Subcutaneous preadipocyte (primary cell): ENCODE measurements at places on chromosomes 1 and 21. TPM values are rescaled to one million over a fixed set of nuclear protein-coding genes. Genes with fewer than 3 reads are reported as not detected.

LHX8 gene
- total RNA-seq: not detected in 2 replicates

MEX3A gene
- 0.73 and 1.2 TPM in 2 replicates for total RNA-seq

NBPF19 gene
- total RNA-seq: 15.8 and 20.1 TPM in 2 replicates

ATP1A4 gene
- not detected in 2 replicates for total RNA-seq

KIF2C gene
- total RNA-seq: 28.3 and 39.1 TPM in 2 replicates

NCAM2 gene
- total RNA-seq: 0.39 and 1.1 TPM in 2 replicates

MTARC2 gene
- 2.9 and 3.1 TPM in 2 replicates for total RNA-seq

AGMAT gene
- total RNA-seq: 2.2 and 2.9 TPM in 2 replicates

MPL gene
- total RNA-seq: not detected in 2 replicates

SUCO gene
- 15.4 and 26.8 TPM in 2 replicates for total RNA-seq

PYHIN1 gene
- 0.20 and 2.6 TPM in 2 replicates for total RNA-seq

KCNT2 gene
- 0.73 and 0.78 TPM in 2 replicates for total RNA-seq

ROR1 gene
- total RNA-seq: 41.2 and 46.7 TPM in 2 replicates

ZBTB8A gene
- total RNA-seq: 4.3 and 4.8 TPM in 2 replicates

HMCN1 gene
- 15.4 and 66.1 TPM in 2 replicates for total RNA-seq
